ENCODE measurements at places on chromosomes 12 and 14.

DNA sequence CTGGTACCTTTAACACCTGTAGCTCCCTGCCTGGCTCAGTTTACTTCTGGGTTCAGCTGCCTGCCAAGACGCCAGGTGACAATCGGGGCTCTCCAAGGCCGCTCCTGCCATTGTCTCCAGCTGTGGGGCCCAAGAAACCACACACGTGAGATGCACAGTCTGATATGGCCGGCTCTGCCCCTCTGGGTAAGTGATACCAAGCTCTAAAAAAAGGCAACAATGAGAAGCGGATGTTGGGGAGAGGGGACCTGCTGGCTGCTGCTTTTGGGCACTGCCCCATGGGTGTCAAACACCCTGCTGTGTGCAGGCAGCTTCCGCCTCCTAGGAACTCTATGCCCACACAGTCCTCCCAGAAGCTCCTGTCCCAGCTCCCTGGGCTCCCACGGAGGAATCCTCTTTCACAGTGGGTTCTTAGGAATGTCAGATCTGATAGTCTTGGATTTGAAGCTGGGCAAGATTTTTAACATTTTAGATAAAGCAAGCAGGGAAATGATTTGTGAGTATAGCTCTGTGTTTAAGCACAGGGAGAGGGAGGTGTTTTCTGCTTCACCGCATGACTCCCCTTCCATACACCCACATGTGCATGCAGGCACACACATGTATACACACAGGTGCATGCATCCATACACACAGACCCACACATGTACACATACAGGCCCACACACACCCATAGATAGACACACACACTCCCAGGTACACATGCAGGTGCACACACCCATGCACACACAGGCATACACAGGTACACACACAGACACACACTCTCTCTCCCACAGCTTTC is 1135.8 kb downstream of the BCL11B start:
- no peak for DNase-seq

- no peak for DNase-seq
Measured at GRCh38 chr12:82746668-82747067, 60.0 kb downstream of the TMTC2 start.

- no peak for DNase-seq
Measured at GRCh38 chr12:56296295-56296694, 3.8 kb downstream of the CS start.

GRCh38 chr12:31655792-31656191 is 3.7 kb upstream of the ETFBKMT start:
- no peak for DNase-seq

GRCh38 chr12:76312315-76312714 is 35.9 kb downstream of the BBS10 start:
- no peak for DNase-seq

- no peak for DNase-seq
Measured at GRCh38 chr12:1645819-1646218, 16.8 kb downstream of the WNT5B start.

GRCh38 chr14:54186821-54187763 is 209.7 kb upstream of the CDKN3 start:
- DNase-seq = no peak

DNA sequence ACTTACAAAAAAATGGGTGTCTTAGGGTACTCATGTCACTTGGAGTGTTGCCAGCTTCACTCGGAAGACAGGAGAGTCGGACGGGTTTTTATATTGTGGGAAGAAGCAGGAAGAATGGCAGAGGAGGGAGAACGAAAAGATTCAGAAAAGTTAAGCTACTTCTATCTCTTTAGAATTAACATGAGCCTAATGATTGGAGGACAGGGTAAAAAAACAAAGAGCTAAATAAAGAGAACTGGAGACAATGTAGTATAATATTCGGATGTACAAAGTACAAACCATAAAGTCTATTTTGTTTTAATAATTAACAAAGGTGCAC is 43.9 kb downstream of the EFCAB11 start:
- no peak for DNase-seq

- no peak for DNase-seq
Measured at GRCh38 chr14:20801726-20802125, 918 bp downstream of the RNASE1 start.

GRCh38 chr14:67537736-67538135 is 4.6 kb downstream of the PLEKHH1 start:
- no peak for DNase-seq

DNA sequence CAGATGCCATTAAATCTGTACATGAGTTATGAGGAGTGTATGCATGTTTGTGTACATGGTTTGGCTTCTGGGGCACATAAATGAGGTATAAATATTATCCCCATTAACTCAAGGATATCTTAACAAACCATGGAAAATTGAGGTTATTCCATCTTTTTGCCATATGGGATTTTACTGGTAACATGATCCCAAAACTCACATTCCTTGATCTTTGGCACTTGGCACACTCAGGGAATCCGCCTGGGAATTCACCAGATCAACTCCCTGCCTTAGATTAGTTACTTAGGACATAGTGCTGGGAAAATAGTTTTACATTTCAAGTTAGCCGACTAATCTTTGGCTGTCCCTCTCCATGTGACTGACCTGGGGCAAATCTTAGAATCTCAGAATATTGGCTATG is 16.9 kb downstream of the CDKN1B start:
- DNase-seq = no peak

- DNase-seq = no peak
Measured at GRCh38 chr14:99321236-99321925, 49.4 kb upstream of the BCL11B start.

- DNase-seq = no peak
Measured at GRCh38 chr12:16913832-16914490, 308.0 kb upstream of the LMO3 start.

- DNase-seq = no peak
Measured at GRCh38 chr12:62372134-62372533, 94.5 kb upstream of the MON2 start.

DNA sequence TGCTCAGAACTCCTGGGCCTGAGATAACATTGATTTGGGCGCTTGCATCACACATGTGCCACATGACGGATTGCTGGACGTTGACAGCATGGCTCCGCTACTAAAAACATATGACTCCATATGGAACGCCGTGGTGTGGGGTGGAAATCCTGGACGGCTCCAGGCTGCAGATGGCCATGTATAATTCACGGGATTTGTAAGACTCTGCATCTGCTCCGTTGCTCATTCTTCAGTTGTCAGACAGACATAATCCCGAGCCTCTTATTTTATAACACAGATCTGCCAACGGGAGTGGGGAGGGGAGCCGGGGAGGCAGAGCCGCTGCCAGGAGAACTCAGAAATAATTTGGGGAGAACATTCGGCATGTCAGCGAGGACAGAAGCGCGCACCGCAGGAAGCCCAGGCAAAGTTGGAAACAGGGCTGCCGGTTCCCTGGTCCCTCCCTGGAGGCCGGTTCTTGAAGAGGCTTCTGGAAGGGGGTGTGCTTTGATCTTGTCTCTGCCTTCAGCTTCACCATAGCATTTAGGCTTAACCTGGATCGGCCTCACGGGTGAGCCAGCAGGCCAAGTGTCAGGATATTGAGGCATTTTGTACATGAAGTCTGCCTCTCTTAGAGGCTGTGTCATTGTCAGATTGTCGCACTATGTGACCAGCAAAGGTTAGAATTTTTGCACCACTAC is 45.8 kb upstream of the MYL2 start:
- DNase-seq = no peak

DNA sequence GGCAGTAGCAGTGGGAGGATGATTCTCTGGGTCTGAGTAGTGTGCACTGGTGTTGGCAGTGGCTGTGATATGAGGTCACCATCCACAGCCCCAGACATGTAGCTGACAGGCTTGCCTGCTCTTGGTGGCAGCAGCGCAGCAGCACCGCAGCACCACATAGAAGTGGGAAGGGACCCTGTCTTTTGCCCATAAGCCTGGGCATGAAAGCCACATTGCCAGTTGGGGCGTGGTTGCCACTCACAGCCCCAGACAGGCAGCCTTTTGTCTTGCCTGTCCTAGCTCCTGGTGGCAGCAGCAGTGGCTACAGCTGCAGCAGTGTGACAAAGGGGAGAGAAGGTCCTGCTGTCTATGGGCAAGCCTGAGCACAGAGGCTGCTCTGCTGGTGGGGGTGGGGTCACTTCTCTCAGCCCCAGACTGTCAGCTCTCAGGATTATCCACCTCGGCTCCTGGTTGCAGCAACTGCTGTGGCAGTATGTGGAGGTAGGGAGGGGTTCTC is 71.5 kb downstream of the BRMS1L start:
- DNase-seq = no peak

- no peak for DNase-seq
Measured at GRCh38 chr12:76153616-76154015, 69.1 kb upstream of the NAP1L1 start.

DNA sequence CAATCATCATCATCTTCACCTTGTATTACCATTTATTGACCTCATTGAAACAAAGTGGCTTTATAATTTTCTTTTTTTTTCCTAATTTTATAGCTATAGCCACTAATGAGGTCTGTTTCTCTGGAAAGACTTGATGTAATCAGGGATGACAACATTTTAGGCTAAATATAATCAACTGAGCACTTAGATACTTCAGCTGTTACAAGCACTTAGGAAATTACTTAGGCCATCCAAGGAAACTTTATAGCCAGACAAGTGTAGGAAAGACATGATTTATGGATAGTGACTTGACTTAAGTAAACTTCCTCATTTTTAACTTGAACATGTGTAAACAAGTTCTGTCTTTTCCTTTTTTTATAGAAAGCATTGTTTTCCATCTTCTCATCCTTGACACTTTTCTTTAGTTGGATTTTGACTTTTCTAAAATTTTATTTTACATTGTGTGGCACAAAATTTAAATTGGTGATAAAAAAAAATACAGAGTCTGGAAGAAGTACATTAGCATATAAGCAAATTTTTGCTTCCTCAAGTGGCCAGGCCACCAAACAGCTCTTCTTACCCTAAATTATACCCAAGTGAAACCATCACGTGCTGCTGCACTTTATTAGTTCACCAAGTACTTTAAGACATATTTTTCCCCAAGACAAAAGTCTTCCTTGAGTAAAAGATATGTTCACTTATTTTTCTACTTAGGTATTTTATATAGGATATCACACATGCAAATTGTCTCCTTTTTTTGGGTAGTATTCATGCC is 15.1 kb downstream of the CPNE8 start:
- DNase-seq = no peak

DNA sequence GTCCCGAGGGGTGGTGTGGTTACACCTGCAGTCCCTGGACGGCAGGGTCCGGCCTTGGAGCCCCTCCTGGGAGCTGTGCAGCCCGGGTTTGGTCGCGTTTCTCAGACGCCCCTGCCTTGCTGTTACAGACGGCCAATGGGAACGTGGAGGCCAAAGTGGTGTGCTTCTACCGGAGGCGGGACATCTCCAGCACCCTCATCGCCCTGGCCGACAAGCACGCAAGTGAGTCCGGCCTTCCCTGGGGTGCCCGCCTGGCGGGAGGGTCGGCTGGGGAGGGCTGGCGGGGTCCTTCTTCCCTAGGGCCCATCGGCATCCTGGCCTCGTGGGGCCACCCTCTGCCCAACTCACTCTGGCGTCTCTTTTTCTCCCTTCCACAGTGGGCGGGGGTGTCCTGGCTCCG is 25.7 kb downstream of the MTA1 start:
- no peak for DNase-seq

DNA sequence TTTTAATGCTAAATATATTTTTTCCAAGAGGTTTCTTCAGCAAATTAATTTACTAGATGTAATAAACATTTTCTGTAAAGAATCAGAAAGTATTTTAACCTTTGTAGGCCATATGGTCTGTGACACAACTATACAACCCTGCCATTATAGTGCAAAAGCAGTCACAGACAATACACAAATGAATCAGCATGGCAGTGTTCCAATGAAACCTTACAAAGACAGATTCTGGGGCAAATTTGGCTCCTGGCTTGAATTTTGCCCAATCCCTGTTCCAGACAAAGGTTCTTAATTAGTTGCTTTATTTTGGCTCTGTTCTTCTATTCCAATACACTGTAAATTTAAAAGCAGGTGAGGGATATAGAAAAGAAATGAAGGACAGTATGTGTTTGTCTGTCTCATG is 352.5 kb downstream of the C12orf50 start:
- DNase-seq = peak; percentile 22

DNA sequence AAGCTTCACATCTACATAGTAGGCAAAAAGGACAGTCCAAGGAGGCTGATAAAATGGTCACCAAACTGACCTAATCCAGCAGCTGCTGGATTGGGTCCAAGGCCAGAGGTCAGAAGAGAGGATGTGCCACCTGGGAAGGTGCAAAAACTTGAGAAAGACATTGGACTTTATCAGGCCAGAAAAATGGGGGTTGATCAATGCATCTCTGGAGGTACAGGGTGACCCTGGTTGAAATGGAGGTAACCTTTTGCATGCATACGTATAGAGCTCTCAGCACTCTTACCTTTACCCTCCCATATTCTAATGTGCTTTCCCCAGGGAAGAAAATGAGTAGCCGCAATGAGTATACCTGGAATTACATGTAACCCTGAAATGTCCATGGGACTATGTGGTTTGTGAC is 16.0 kb downstream of the BTG1 start:
- DNase-seq = no peak

GRCh38 chr12:111605911-111606766 is 7.0 kb upstream of the ATXN2 start:
- no peak for DNase-seq

DNA sequence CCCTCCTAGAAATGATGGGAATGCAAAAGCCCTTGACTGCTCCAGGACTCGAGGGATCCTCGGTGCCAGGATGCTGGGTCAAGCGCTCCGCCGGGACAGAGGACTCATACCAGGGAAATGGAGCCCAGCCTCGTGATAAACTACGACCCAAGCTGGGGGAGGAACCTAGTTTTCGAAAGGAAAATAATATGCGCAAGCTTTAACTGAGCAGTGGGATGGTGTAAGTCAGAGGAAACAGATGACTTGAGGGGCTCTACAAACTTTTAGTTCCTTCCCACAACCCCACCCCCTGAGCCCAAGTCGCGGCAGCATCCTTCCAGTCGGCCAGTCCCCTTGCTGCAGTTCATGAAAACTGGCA is 654 bp upstream of the SUPT16H start:
- no peak for DNase-seq

DNA sequence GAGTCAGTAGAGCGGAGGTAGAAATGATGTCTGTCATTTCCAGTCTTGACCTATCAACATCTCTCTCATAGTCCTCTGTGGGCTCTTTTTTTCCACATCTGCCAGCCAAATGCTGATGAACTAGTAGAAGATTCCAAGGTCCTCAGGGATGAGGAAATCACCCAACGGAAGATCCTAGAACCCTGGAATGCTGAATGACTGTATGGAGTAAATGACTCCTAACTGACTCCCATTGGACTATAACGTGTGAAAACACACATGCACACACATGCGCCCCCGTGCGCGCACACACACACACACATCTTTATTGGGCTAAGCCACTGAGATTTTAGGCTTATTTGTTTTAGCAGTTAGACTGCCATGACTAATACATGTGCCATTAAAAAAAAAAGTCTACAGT is 159.2 kb downstream of the MYRFL start:
- no peak for DNase-seq
